ENCODE measurements at places on chromosomes 5 and 9.

DNA sequence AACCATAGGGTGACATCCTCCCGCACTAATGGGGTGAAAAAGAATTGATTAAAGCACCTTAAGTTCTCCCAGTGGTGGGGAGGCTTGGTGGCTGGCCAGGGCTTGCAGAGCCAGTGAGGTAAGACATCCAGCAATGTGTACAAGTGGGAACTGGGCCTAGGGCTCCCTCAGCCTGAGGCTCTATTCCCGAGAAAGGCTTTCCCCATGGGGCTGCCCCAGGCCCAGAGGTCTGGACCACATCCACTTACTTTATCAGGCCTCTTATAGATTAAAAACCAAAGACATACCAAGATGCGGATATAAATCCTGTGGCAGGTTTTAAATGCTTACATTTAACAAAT lies 35.3 kb downstream of the C5orf15 start:
- no peak for DNase-seq

GRCh38 chr5:171689853-171690417 lies 95.7 kb upstream of the SMIM23 start:
- DNase-seq = no peak

- DNase-seq = no peak
Observed at GRCh38 chr5:62742207-62742606, 163.6 kb downstream of the LRRC70 start.

GRCh38 chr5:176832162-176832561 lies 21.8 kb downstream of the UNC5A start:
- DNase-seq = no peak

- DNase-seq = no peak
Observed at GRCh38 chr5:93117751-93118531, 463.1 kb downstream of the NR2F1-AS1 start.

Measured in T-helper 1 cell (primary cell).